ENCODE measurements at places on chromosomes 1 and 21.

DNA sequence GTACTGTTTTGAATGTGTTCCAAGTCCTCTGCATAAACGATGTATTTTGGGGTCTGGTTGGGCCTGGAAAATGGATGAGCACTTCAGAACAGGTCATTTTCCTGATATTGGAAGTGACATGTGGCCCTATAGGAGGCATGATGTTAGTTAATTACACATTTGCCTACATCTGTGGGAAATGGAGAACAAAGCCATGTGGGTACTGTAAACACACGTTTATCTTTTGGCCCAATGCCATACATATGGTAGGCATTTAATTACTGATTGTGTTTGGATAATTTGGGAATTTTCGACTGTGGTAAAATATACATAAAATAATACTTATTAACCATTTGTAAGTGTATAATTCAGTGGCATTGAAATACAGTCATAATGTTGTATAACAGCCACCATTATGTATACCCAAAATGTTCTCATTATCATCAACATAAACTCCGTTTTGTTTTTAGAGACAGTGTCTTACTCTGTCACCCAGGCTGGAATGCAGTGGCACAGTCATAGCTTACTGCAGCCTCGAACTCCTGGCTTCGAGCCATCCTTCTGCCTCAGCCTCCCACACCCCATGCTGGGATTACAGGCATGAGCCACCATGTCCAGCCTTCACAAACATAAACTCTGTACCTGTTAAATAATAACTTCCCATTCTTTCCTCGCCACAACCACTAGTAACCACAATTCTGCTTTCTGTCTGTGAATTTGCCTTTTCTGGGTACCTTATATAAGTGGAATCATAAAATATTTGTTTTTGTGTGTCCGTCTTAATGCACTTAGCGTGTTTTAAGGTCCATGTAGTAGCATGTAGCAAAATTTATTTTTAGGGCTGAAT is 11.9 kb upstream of the RNPEP start:
- DNase-seq = no peak

DNA sequence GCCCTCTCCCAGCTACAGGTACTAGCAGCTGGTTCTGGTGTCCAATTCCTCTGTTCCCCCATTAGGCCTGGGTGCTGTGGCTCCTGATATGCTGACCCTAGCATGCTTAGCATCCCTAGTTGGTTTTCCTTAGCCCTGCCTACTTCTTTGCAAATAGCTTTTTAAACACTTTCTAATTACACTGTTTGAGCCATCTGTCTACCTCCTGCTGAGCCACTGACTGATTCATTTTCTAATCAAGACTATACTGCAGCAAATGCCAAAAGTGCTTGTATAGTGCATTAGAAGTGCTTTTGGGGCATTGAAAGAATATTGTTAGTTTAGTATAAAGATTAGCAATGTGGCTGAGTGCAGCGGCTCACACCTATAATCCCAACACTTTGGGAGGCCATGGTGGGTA is 36.3 kb downstream of the ERICH3 start:
- no peak for DNase-seq

GRCh38 chr1:102852613-102853012 is 255.7 kb downstream of the COL11A1 start:
- no peak for DNase-seq

DNA sequence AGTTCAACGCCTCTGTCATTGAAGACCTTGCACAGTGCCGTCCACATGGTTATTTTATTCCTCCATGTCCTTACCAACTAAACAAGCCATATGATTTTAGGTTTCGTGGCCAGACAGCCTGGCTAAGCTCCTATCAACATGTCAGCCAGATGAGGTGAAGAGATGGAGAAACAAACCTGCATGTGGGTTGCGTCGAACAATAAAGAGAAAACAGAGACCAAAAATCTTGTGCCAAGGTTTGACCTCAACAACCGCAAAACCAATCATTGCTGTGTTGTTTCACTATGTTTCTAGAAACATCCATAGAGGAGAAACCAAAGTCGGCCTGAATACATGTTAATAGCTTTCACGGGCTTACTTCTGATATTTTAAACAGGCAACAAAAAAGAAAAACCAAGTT is 544.6 kb downstream of the SMYD3 start:
- DNase-seq = no peak

- no peak for DNase-seq
Measured at GRCh38 chr1:181493166-181493565, 9.8 kb downstream of the CACNA1E start.

- DNase-seq = no peak
Measured at GRCh38 chr1:115705085-115705951, 63.2 kb downstream of the CASQ2 start.

Measured in ecto neural progenitor cell (in vitro differentiated cells).